ENCODE measurements at places on chromosomes 2 and 18.

- no peak for DNase-seq
Observed at GRCh38 chr18:8767340-8767739, 62.0 kb downstream of the MTCL1 start.

DNA sequence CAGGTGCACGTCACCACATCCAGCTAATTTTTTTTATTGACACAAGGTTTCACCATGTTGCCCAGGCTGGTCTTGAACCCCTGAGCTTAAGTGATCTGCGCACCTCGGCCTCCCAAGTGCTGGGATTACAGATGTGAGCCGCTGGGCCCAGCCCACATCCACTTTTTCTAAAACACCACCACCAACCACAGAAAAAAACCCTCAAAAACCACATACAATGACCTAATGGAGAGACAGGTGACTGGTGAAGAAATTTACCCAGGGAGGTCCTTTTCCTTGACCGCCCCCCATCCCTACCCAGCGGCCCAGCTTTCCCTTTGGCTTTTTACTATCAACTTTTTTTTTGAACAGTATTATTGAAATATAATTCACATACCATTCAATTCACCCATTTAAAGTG is 47.9 kb downstream of the CACNB4 start:
- no peak for DNase-seq

GRCh38 chr2:158809816-158810215 is 14.7 kb downstream of the DAPL1 start:
- DNase-seq = no peak

- DNase-seq = no peak
Observed at GRCh38 chr18:76604108-76604934, 109.3 kb upstream of the ZNF516 start.

- DNase-seq = no peak
Observed at GRCh38 chr2:207683879-207684627, 27.4 kb upstream of the CCNYL1 start.

GRCh38 chr2:105129722-105130232 is 91.9 kb downstream of the MRPS9 start:
- no peak for DNase-seq

GRCh38 chr18:34816183-34816582 is 106.1 kb downstream of the DTNA start:
- DNase-seq = no peak

GRCh38 chr2:166614029-166614428 is 120.0 kb upstream of the SCN7A start:
- DNase-seq = no peak

GRCh38 chr2:37713258-37713700 is 41.8 kb upstream of the CDC42EP3 start:
- DNase-seq = no peak

- no peak for DNase-seq
Observed at GRCh38 chr2:227610123-227610522, 4.5 kb downstream of the SCYGR3 start.

- DNase-seq = no peak
Observed at GRCh38 chr2:64700133-64700809, 46.6 kb upstream of the SERTAD2 start.

DNA sequence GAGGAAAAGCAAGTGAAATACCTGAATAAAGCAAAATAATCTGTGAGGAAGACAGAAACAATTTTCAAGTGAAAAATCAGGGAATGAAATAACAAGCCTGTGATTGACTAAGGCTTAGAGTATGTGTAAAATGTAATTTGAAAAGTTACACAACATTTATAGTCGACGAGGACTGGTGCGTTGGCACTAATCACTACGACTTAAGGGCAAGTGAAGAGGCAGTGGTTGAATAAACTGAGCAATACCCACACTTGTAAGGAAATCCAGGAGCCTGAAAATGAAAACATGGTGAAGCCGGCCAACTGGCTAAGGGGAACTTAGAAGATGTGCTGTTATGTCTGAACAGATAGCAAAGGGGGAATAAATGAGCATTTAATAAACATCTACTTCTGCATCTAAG is 13.4 kb downstream of the DOK1 start:
- no peak for DNase-seq

- DNase-seq = no peak
Observed at GRCh38 chr2:17518212-17519154, at the start of gene RAD51AP2. RAD51AP2 (minus strand) TSS chr2:17518440; CDS start chr2:17518415, 25 bp downstream.

- no peak for DNase-seq
Observed at GRCh38 chr2:174138161-174138560, 110.2 kb downstream of the OLA1 start.

DNA sequence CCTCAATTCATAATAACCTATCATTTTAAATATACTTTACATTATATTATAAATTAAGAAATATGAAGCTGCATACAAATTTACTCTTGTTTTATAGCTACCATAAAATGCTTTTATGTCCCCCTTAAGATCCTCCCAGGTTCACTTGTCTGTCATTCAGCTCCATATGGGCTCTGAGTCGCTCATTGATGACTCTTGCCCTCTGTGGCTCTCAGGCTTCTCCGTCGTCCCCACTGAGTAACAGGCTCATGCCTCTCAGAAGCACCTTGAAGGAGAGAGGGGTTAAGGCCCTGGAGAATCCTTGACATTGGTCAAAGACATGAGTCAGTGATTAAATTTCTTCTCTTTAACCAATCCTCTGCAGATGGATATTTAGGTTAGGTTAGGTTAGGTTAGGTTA is 6.2 kb upstream of the MCM6 start:
- no peak for DNase-seq

DNA sequence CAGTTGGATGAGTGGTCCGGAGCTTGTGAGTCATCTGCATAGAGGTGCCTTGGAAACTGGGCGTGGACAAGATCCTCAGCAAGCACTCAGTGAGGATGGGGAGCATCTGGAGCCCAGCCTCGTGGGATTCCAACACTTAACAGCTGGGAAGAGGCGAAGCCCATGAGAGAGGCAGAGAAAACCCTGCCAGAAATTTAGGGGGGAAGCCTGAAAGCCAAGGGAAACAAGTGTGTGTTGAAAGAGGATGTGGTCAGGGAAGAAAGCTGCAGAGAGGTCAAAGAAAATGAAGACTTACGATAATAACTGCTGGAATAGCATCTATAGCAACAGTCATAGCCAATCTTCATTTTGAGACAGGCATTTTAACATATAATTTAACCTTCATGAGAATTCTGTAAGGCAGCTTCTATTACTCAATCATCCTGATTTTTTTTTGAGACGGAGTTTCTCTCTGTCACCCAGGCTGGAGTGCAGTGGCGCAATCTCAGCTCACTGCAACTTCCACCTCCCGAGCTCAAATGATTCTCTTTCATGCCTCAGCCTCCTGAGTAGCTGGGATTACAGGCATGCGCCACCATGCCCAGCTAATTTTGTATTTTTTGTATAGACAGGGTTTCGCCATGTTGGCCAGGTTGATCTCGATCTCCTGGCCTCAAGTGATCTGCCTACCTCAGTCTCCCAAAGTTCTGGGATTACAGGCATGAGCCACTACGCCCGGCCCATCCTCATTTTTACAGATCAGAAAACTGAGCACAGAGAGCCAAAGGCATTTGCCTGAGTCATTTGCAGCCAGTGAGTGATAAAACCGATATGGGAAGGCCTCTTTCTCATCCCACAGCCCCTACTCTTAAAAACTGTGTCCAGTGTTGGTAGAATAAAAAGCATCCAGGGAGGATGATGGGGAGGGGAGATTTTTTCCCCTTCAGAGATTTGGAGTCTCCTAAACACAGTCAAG is 214.4 kb upstream of the EPAS1 start:
- DNase-seq = no peak

GRCh38 chr2:237574894-237575868 is 8.8 kb downstream of the PRLH start:
- no peak for DNase-seq

DNA sequence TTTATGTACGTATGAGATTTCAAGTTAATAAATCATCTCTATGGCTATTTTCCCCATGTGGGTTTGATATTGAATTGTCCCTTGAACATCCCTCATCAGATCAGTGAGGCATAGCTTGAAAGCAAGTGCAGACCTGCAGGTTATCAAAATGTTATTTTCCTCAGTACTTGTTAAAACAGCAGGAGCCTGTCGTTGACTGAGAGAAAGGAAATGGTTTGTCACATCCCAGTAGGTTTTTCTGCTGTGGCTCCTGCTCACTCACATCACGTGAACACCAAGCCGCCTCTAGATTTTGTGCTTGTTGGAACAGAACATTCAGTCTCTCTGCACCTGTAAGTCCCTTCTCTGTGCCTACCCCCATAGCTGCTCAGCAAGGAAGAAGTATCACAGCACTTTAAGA is 340.3 kb downstream of the CELF4 start:
- no peak for DNase-seq

GRCh38 chr18:12744103-12744502 is 41.3 kb downstream of the PSMG2 start:
- no peak for DNase-seq

Measured in DND-41 (cell line).